ENCODE measurements at places on chromosomes 7 and 10.

DNA sequence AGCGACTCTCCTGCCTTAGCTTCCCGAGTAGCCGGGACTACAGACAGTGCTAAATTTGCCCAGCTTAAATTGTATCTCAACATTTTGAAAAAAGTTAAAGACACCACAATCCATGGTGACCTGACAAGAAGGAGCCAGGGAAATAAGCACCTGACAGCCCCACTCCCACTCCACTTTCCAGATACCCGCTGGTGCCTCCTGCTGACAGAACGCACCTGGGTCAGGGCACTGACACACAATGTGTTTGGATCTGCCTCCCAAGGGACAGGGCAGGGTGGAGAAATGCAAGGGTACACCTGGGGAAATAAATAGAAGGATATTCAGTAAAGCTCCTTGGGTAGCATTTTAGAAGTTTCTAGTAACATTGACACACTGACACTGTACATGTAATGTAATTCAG is 58.9 kb upstream of the OPN4 start:
- no peak for DNase-seq

GRCh38 chr7:79458796-79459195 is 5.3 kb upstream of the MAGI2 start:
- DNase-seq, result no peak

- DNase-seq, result no peak
Measured at GRCh38 chr10:68899186-68899745, 1.8 kb upstream of the DDX50 start.

GRCh38 chr10:2121929-2122328 is 384.6 kb upstream of the ADARB2 start:
- DNase-seq, result no peak

- DNase-seq, result no peak
Measured at GRCh38 chr7:70681469-70682350, 450.2 kb upstream of the GALNT17 start.

GRCh38 chr10:57015187-57015586 is 654.1 kb upstream of the ZWINT start:
- no peak for DNase-seq

- no peak for DNase-seq
Measured at GRCh38 chr10:79137826-79138225, 69.1 kb downstream of the ZMIZ1 start.

DNA sequence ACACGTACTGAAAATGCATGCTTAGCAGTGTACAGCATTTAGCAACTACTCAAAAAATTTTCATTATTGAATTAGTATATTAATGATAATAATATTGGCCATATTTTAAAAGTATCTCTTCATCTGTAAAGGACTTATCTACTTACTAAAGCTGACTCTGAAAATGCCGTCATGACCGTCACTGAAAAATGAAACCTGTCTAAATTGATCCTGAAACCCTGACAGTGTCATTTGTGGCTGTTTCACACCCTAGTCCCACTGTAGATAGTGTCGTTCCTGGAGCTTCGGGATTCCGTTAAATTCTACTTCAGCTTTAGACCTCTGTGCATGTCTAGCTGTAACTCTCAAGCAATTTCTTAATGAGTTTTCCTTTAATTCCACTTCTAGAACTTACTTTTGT is 35.8 kb upstream of the EZH2 start:
- no peak for DNase-seq

DNA sequence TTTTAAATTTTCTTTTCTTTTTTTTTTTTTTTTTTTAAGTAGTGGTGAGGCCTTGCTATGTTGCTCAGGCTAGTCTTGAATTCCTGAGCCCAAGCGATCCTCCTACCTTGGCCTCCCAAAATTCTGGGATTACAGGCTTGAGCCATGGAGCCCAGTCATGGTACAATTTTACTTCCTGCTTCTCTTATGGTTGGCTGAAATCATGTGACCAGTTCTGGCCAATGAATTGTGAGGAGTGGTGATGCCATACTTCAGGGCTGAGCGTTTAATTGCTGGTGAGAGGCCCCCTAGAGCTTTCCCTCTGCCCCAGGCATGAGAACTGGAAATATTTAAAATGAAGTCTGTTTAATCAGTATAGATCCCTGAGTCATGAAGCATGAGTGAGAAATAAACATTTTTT is 22.2 kb upstream of the BAIAP2L1 start:
- no peak for DNase-seq

- DNase-seq, result no peak
Measured at GRCh38 chr7:40499718-40500117, 364.9 kb downstream of the SUGCT start.

DNA sequence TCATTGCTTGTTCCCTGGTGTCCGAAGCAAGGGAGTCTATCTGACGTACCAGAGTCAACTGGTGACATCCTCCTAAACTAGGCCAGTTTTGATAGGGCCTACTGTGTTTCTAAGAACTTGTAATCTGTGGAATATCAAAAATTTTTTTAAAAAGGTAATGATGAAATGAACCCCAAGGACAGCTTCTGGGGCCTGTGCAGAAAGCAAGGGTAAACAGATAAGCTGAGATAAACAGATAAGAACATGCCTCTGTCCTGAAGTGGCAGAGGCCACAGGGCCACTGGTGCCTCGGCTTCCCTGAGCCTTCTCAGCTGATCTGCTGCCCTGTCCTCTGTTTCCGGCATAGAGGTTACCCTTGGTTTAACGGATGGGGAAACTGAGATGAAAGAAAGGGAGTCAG is 8.8 kb downstream of the GRK5 start:
- no peak for DNase-seq

DNA sequence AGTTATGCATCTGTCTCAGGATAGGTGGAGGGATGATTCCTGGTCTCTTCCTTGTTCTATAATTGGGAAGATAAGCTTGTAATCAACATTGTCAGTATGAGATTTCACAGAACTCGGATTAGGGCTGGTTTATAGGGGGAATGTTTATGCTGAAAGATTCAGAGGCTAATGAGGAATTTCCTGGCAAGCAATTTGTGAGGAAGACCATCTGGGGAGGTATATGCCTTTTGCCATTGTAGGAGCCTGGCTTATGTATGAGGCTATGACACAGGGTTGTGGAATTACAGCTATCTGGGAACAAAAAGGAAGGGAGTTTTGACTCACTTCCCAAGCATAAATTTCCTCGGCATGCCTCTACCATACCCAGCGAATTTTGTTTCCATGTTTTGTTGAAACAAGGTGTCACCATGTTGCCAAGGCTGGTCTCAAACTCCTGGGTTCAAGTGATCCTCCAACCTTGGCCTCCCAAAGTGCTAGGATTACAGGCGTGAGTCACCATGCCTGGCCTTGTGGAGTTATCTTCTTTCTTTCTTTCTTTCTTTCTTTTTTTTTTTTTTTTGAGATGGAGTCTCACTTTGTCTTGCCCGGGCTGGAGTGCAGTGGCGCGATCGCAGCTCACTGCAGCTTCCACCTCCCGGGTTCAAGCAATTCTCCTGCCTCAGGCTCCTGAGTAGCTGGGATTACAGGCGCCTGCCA is 1.6 kb upstream of the COPS6 start:
- no peak for DNase-seq

DNA sequence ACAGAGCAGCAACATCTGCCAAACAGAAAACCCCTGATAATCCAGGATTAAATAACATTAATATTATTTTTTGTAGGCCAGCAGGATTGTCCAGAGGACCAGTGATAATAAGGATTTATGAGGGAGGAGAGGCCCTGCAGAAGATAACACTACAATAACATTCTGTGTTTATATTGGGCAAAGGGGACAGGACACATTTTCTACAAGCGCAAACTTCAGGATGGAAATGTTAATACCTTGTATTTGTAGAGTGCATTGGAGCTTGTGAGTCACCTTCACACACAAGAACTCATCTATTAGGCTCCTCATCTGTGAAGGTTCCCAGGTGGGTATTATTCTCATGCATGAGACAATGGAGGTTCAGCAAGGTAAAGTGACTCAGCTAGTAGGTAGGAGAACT is 51.0 kb downstream of the BAMBI start:
- no peak for DNase-seq

DNA sequence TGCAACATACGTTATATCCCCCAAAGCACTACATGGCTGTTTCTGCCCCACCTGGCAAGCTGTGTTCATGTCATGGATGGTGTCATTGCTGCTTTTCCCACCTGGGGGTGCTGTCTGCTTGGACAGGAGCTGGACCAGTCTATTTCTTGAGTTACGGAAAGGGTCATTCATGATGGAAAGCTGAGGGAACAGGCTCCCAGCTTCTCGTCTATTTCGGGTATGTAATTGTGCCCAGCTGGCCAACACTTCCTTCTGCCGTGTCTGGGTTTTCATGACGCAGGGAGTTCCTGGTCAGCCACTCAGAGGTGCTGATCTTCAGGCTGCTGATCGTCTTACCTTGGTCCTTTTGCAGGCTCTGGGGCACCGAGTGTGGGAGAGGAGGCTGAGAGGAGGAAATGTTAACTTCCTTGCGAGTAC is 8.6 kb downstream of the BTBD16 start:
- DNase-seq, result peak; percentile 33

DNA sequence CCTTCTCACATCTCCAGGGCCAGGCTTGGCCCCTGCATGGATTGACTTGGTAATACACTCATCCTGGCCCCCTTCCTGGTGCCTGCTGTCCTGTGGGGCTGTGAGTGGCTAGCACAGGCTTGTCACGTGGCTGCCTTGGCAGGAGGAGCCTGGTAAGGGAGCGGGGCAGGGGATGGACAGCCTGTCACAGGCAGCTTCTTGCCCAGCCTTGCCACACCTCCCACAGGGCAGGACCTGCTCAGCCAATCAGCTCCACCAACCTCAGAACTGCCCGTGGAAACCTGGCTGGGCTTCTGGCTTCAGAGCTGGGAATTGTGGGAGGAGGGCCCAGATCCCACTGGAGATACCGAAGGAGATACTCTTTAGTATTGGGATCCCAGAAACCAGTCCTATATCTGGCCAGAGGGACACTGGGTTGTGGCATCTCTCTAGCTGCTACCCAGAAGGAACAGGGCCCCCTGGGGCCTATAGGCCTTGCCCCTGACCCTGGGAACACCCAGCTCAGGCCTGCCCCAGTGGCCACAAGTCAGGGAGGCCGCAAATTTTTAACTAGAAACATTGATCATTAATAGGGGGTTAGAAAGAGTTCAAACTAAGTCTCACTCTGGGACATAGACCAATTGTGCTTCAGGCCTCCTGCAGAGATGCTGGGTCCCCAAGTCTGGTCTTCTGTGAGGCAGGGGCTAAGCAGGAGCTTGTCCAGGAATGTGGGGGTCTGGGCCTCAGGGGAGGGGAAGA is at the start of gene HOGA1:
TSS of gene HOGA1 (plus strand) at position 330 of the 738 bp plus-strand sequence. CDS start at position 645, 315 bp downstream.
- DNase-seq, result no peak

DNA sequence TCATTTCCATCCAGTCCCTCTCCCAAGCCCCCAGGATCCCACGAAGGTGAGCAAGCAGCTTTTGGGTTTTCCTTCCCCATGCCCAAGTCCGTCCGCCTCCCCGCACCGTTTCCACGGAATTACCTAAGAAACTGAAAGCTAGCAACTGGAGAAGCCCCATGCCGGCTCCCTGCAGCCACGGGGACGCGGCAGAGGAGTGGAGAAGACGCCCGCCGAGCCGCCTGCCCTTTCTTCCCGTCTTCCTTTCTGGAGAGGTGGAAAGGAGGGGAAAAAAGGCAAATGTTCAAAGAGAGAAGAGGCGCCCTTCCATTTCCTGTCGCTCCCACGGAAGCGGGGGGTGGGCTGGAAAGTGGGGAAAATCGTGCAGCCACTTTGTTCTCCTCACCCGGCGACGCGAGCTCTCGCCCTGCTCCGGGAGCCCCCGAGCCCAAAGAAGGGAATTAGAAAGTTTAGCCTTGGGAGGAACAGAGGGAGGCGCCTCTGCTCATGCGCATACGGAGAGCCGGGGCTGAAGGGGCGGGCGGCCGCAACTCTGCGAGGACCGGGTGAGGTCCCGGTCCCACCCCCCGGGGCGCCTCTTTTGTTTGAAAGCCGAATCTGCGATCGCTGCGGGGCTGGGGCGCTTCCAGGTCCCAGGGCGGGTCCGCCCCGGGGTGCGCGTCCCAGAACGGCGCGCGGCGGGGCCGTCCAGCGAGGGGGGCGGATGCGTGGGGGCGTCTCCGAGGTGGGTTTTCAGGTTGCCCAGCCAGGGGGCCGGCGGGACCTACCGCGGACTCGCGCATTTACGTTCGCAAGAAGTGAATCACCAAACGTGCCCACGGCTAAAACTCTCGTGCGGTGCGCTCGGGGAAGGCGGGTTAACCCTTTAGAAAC is at the start of gene LAMB1:
TSS of gene LAMB1 (minus strand) at position 436 of the 873 bp plus-strand sequence. CDS start at position 160, 276 bp downstream.
- DNase-seq, result no peak

DNA sequence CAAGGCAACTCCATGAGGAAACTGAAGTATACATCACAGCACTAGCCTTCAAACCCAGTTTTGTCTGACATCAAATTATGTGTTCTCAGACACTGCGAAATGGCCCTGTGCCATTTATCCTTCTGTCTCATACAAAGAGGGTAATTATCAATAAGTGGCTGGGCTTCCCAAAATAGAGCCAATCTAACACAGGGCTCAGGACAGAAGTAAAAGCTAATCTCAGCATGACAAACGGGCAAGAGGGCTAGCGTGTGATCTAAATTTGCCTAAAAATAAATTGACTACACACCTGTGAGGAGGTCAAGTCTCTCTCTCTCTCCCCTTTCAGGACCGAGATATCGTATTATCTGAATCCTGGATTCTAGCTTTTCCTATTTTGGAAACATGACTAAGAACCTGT is 67.2 kb downstream of the DGKB start:
- DNase-seq, result no peak
